Activated effector memory CD4-positive, alpha-beta T cell treated with Interleukin-2 at 50 U/mL for 16 hours (primary cell): ENCODE measurements at places on chromosomes 6 and 20.

GRCh38 chr20:25389858-25390537, 637 bp downstream of the ABHD12 start:
- peak; percentile 7 for DNase-seq

GRCh38 chr6:92847988-92848387, 571.4 kb downstream of the EPHA7 start:
- DNase-seq = no peak

GRCh38 chr6:140494321-140495108, 1120.1 kb upstream of the CITED2 start:
- DNase-seq = no peak

GRCh38 chr6:96065213-96065612, 49.4 kb downstream of the FUT9 start:
- no peak for DNase-seq

GRCh38 chr6:120945905-120946594, 388.2 kb downstream of the TBC1D32 start:
- DNase-seq = no peak

DNA sequence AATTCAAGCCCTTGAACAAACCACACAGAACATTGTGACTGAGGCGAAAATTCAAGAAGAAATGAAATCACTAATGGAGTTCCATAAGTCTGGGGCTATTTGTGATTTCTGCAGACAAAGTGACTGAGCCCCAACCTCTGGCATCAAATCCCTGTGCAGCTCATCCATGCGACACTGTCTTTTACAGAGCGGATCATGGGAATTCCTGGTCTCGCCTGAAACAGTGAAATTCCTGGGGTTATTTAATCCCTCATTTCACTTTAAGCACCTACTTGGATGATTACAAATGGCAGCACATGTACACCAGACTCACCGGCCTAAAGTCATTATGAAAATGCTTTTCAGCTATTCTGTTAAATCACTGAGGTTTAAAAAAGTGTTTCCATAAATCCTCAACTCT, 102.4 kb upstream of the CDH4 start:
- no peak for DNase-seq

DNA sequence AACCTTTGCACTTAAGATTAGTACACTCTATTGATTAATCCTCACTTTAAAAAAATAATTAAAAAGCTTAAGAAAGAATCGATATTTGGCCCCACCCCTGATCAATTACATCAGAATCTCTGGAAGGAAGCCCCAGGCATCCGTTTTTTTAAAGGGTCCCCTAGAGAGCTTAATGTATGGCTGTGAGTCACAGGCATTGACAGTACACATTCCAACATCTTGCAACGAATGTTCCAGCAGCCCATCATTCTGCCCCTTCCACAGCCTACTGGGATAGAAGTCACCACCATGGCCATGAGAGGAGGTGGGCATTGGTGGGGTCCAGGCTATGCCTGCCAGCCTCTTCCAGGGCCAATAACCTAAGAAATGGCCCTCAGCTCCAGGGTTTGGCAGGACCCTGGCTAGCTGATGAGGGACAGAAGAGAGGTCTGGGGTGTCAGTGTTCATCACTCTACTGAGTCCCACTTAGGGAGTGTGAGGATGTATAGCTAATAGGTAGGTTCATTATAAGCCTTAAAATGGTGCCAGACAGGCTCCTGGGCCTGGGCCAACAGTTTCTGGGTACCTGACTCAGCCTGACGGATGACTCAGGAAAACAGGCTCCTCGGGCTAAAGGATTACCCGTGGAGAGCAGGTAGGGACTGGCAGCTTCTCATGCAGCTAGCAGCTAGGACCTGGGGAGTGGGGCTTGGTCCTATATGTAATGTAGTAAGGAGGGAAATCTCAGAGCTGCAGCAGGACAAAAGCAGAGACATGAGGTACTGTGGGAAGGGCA, 40.4 kb downstream of the MDGA1 start:
- no peak for DNase-seq

GRCh38 chr20:49505518-49505917, 23.1 kb upstream of the KCNB1 start:
- DNase-seq = no peak

DNA sequence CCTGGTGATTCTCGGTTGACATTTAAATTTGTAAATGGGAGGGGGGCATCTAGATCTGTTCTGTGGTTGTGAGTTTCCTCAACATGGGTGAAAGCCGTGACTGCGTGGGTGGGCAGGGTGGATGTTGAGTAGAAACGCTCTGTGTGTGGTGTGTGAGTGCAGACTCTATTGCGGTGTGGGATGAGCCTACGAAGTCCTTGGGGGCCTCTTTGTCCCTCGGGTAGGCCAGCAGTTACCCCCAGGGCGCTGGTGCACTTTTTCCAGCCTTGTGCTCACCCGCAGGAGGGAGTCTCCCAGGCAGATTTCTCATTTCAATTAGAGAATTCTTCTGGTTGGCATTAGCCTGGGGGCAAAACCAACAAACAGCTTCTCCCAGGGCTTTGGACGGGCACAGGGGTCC, 10.6 kb downstream of the TOX2 start:
- DNase-seq = no peak

GRCh38 chr6:105256619-105257018, 76.8 kb upstream of the POPDC3 start:
- DNase-seq = no peak

GRCh38 chr6:80641591-80641990, 535.1 kb downstream of the BCKDHB start:
- no peak for DNase-seq

DNA sequence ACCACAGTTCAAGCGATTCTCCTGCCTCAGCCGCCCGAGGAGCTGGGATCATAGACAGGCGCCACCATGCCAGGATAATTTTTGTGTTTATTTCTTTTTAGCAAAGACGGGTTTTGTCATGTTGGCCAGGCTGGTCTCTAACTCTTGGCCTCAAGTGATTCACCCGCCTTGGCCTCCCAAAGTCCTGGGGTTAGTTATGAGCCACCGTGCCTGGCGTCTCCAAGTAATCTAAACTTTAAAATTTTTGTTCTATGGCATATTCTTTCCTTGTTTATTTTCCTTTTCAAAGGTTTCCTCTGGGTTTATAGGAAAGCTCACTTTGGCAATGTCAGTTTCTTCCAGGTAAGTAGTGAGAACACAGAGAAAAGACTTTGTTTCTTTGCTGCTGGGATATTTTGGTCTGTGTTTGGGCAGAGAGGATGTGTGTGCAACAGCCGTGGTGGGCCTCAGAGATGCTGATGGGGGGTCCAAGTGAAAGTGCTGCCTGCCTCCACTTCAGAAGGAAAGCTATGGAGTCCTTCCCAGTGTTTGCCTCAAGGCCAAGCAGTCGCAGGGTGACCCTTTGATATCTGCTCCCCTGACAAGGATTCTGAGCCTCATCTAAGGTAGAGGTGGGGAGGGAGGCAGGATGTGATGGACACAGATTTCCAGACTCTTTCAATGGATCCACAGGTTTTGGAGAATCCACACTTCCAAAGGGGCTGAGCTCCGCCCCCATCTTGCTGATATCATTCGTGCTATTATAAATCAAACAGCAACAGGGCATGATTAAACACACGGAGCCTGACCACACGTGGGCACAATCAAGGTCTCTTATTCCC, 2.3 kb downstream of the LRP11 start:
- no peak for DNase-seq

GRCh38 chr6:81003894-81004293, 748.6 kb downstream of the TENT5A start:
- DNase-seq = no peak

DNA sequence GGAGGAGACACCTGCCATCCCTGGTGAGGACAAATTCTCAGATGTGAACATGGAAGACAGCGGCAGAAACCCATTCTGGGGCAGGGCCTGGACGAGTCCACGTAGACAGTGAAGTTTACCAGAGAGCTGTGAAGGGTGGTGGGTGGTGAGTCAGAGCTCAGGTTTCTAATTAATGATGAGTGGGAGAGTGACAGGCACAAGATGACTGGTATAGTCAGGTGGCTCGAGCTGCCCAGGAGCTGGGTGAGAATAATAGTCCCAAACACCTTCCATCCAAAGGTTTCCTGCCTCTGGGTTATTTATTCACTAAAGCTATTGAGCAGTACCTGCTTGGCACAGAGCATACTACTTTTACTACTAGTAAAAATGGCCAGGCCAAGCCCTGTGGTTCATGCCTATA, 6.0 kb downstream of the TLDC2 start:
- DNase-seq = no peak
